ENCODE measurements at places on chromosomes 5 and 9. TPM values are rescaled to one million over a fixed set of nuclear protein-coding genes. Genes with fewer than 3 reads are reported as not detected.

The CNTNAP3 gene
- polyA plus RNA-seq, result 0.93 TPM

The THOC3 gene
- polyA plus RNA-seq, result 96.7 TPM

The BNIP1 gene
- polyA plus RNA-seq, result 18.4 TPM

The PIP5K1B gene
- 2.5 TPM for polyA plus RNA-seq

The CAVIN4 gene
- 3.9 TPM for polyA plus RNA-seq

The PRRX2 gene
- polyA plus RNA-seq, result 0.51 TPM

The RLN2 gene
- polyA plus RNA-seq, result not detected

The LHX3 gene
- polyA plus RNA-seq, result 1.6 TPM

The PCDHB4 gene
- 3.2 TPM for polyA plus RNA-seq

Measured in brain (organoid and tissue), 16 donors.